ENCODE measurements at places on chromosomes 6 and 20.
A peak's percentile ranks its signal among the peaks of the same experiment; 100 is the strongest.

- no peak for DNase-seq
Measured at GRCh38 chr6:44667226-44667625, 279.7 kb downstream of the CDC5L start.

DNA sequence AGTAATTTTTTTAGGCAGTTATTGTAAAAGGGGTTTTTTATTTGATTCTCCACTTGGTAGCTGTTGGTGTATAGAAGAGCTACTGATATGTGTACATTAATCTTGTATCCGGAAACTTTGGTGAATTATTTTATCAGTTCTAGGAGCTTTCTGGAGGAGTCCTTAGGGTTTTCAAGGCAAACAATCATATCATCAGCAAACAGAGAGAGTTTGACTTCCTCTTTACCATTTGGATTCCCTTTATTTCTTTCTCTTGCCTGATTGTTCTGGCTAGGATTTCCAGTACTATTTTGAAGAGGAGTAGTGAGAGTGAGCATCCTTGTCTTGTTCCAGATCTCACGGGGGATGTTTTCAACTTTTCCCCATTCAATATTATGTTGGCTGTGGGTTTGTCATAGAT lies 28.0 kb upstream of the TNFAIP3 start:
- no peak for DNase-seq

DNA sequence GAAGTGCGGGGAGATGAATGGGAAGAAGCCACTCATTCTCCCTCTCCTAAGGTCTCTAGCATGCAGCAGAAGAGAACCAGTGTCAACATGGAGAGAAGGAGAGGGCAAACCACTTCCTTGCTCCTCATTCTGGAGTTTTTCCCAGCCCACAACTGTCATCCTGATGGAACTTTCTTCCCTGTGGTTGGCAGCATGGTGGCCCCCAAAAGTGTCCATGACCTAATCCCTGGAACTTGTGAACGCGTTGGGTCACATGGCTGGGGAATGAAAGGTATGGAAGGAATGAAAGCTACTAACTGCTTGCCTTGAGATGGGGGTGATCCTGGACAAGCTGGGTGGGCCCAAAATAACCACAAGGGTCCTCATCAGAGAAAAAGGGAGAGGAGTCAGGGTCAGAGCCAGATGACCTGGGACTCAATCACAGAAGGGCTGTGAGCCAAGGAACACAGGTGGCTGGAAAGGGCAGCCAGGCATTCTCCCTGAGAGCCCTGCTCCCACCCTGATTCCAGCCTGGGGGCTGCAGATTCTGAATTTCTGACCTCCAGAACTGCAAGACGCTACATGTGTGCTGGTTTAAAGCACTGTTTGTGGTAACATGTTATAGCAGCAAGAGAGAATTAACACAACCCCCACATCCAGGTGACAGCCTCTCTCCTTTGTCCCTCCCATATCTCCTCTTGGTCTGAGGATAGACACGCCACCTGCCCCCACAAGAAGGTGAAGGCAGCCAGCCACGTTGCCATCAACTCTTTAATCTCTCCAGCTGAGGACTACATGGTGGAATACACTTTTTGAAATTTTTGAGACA lies 63.2 kb downstream of the PYGB start:
- DNase-seq = no peak

- DNase-seq = no peak
Measured at GRCh38 chr6:37283671-37284151, 25.8 kb upstream of the TMEM217 start.

DNA sequence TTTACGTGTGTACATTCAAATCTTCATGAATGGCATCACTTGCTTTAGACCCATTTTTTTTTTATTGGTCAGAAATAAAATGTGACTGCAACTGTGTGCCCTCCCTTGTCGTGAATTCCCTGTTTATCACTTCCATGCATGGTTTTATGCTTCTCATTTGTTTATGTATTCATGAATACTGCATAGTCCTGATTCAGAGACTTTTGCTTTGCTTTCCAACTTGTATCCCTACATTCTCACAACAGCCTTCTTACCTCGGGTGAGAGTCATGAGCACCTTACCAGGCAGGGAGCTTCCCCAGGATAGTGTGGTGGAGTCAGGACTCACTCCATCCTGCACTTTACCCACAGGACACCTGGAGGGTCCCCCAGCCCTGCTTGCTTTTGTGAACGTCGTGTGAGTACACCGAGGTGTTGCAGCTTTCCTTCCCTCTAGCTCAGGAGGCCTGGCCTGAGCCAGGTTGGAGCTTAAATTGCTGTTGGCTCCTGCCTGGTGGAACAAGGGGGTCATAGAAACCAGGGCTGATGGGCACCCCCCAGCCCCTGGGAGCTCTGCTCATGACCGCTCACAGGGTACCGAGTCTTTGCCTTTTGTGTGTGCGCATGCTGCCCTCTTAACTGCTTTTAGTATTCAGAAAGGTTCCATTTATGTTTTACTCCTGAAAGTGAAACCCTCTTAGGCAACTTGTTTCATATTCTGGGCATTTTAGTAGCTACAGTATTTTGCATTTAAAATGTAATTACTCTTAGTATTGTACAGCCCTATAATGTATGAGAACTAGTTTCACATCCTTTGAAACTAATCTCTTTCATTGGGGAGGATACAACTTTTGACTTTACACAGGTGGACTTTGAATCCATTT lies 66.0 kb downstream of the CDS2 start:
- no peak for DNase-seq

DNA sequence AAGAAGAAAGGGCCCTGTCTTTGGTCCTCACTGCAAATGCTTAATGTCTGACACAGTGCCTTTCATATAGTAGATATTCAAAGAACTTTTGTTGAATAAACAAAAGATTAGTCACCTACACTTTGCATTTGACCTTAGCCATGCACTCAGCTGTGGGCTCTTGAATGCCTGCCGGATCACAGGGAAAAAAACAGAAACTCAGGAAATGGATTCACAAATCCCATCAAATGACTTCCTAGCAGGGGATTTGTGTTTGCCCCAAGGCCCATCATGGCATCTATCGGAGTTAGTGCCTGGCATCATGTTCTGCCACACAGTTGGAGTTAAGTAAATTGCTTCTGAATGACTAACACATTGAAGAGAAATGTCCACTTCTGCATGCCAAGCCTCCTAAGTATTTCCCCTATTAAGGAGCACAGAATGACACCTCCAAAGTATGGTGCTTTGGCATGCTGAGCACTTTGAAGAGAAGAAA lies 72.3 kb upstream of the DST start:
- no peak for DNase-seq

GRCh38 chr6:21586740-21587178 lies 6.8 kb upstream of the SOX4 start:
- no peak for DNase-seq

- DNase-seq = no peak
Measured at GRCh38 chr6:373773-374724, 17.5 kb upstream of the IRF4 start.

DNA sequence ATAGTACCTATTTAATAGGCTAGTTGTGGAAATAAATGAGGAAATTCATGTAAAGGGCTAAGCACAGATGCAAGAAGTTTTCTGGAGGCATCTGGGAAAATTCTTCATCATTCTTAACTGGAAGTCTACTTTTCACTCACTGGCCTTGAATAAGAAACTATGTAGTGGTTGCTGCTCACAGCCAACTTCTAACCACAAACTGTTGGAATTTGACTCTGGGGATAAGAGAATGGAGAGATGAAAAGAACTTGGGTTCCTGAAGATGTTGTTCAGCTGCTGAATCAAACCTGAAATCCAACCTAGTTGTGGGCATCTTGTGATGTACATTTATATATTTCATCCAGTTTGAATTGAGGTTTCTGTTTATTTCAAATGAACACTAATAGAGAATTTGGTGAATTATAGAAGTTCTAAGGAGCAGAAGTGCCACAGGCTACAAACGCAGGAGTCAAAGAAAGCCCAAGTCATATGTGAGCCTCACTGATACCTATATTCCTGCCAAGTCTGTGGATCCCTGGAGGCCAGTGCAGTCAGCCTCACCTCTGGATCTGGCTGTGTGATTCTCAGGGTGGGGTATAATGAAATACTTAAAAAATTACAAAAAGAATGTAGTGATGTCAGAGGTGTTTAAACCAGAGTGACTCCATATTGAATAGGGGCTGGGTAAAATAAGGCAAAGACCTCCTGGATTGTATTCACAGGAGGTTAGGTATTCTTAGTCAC lies 18.7 kb upstream of the MEI4 start:
- DNase-seq = no peak

GRCh38 chr6:57048577-57048976 lies 2.1 kb downstream of the KIAA1586 start:
- DNase-seq = no peak

GRCh38 chr6:26358511-26358981 lies 6.5 kb upstream of the BTN3A2 start:
- DNase-seq = no peak

DNA sequence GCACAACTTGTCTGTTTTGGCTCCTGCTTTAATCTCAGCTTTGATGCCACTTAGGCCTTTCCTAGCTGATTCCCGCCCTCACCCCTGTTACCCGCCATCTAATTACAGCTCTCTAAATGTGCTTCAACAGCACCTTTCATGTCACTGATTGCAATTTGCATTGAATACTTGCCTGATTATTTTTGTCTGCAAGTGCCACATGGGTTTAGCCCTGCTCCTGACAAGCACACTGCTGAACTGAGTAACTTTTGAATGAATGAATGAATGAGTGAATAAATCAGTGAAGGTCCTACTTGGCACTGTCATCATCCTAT lies 591 bp upstream of the DCBLD1 start:
- no peak for DNase-seq

DNA sequence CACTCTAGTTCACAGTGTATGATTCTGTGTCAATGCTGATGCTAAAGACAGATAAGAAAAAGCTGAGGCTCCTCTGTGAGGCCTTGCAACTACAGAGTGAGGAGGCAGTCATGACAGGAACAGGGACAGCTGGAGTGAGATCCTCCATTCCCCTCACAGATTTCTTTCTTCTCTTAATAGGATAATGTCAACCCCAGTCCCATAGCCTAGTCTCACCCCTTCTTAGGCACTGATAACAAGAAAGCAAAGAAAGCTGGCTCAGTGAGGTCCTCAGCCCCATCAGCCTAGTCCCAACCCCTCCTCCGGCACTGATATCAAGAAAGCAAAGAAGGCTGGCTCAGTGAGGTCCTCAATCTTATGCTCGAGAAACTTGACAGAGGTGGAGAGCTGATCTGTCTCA lies 2.1 kb upstream of the PTCHD4 start:
- DNase-seq = no peak

DNA sequence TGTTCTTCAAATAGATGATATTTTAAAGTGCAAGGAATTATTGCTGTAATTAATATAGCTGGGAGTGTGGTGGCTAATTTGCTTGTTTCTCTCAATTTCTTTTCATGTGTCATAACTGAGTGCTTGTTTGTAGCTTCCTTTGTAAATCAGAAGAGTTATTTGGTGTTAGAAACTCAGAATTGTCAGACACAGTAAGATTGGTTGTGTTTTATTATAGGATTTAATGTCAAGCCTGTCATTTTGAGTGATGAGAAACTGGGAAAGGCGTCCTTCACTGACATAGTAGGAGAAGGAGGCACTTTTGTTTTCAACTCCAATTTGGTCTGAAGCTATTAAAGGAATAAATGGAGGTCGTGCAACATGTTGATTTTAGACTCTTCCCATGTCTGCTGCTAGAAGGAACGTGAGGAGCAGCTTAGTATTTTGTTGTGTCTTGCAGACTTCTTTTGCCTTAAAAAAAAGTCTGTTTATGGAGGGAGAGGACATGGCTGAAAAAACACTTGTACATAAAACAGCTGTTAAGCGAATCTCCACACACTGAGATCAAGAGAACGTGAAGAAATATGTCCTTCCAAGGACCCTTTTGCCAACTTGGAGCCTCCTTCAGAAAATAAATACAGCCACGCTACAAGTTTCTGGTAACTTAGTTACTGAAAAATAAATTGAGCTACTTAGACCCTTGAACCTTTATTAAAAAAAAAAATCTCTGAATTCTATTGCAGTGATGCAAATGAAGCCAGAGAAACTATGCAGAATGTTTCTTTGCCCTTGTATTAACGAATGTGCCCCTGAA lies 59.5 kb downstream of the BMP6 start:
- no peak for DNase-seq

DNA sequence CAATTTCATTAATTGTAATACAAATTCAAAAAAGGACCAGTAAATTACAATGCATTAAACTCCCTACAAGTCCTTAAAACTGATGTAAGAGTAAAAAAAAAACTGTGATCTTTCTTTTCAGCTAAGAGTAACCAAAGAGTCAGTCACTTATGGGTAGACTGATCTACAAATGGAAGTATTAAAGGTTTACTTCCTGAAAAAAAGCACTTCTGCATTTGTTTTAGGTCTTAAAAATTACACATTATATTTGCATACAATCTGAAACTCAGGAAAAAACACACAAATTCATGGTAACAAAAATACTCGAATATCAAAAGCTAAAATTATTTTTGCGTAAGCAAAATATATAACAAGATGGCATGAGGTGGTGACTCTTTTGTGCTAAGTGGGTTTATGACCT lies 23.5 kb downstream of the USP49 start:
- DNase-seq = no peak

DNA sequence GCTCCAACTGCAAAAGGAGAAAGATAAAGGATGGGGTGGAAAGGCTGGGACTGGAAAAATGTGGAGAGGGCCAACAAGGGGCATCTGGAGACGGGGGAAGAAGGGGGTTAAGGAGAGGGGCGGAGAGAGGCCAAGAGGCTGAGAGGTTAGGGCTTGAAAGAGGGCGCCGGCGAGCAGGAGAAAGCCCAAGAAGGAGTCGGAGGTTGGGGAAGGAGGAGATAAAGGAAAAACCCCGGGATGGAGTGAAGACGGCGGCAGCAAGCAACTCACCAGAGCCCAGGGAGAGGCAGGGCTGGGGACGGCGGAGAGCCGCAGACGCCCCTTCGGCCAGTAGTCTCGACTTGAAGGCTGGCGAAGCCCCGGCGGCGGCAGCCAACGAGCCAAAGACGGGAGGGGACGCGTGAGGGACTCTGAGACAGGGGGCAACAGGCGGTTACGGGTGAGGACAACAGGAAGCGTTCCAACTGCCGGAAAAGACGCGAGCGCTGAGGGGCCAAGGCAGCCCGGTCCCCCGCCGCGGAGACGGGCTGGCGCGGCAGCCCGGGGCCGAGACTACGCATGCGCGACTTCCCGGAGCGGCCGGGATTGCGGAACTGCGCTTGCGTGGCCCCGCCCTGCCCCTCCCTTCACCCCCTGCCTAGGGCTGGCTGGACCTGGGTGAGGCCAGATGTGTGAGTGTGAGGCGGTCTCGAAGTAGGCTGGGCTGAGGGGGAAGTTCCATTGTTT lies at the start of gene STK38:
TSS of gene STK38 (minus strand) at position 560 of the 726 bp plus-strand sequence. CDS start 7,277 bp downstream, outside the sequence.
- DNase-seq = peak; percentile 94

DNA sequence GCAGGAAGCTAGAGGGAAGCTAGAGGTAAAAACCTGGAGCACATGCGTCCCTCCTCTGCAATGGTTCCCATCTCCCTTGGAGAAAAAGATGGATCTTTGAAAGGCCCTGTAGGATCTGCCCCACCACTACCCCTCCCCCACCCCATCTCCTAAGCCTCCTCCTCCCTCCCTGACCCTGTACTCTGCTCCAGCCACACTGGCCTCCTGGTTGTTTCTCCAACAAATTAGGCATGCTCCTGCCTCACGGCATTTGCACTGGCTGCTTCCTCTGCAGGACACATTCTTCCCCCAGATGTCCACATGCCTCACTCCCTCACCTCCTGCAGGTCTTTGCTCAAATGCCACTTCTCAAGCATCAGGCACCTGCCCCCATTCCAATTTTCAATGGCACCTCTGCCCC lies 45.5 kb downstream of the UBE2V1 start:
- DNase-seq = no peak
